ENCODE measurements at places on chromosomes 12 and 14. TPM values are rescaled to one million over a fixed set of nuclear protein-coding genes. Genes with fewer than 3 reads are reported as not detected.

The CISTR gene
- not detected for total RNA-seq

The DACT1 gene
- 18.8 TPM for total RNA-seq

The KLRC2 gene
- total RNA-seq, result 0.46 TPM

DNA sequence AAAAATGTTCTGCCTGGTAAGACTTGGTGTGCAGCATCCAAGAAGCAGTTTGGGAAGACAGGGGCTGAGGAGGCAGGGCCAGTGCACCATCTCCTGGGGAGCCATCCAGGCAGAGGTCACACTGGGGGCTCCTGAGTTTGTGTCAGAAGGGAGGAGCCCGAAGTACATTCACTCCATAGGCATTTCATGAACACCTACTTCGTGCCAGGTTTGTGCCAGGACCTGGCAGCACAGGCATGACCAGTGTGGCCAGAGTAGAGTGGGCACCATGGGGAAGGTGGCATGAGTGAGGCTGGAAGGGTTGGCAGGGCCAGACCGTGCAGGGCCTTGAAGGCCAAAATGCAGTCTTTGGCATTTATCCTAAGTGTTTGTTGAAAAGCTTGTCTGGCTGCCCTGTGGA is 86.5 kb upstream of the RIN3 start:
- DNase-seq, result no peak

- no peak for DNase-seq
These were observed 81.0 kb upstream of the SCAF11 start for GRCh38 chr12:46071335-46071734.

DNA sequence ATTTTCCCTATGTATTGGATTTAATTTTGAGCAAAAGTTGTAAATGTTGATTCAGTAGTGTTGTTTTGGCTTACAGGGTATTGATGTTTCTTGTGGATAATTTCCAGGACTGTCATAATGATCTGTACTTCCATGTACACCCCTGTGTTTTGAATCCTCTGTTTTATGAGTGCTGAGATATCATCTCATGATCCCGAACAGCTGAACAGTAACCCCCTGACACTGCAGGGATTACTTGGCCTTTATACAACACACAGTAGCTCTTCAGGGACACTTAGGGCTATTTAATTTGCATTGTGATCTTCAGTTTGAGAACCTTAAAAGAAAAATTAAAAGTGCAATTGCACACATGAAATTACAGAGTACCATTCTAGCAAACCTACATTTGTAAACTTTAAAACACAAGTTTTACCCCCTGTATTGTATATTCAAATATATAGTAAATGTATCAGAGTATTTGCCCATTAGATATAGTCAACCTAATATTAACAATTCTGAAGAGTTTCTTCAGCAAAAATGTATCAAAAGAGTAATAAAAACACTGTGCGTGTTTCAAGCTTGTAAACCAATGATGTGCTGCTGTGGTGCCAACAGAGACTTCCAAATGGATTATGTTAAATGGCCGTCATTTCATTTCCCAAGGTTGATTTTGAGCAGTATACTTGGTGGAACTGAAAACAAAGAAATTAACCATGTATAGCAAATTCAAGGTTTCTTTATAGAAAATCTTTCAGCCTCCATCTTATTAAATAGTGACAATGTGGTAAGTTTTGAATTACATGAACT is 27.9 kb upstream of the MYF6 start:
- no peak for DNase-seq

- DNase-seq, result peak; percentile 92
These were observed 33.4 kb upstream of the TXNRD1 start for GRCh38 chr12:104182144-104182543.

Data from posterior vena cava (tissue), 2 donors.